ENCODE measurements at places on chromosomes 2 and 18. TPM values are rescaled to one million over a fixed set of nuclear protein-coding genes. Genes with fewer than 3 reads are reported as not detected.
A peak's percentile ranks its signal among the peaks of the same experiment; 100 is the strongest.

Gene MEIS1
- not detected for total RNA-seq

Gene ASB3
- 23.3 TPM for total RNA-seq

Gene SERPINB12
- not detected for total RNA-seq

Gene SH3BP4
- not detected for total RNA-seq

Gene FHOD3
- not detected for total RNA-seq

DNA sequence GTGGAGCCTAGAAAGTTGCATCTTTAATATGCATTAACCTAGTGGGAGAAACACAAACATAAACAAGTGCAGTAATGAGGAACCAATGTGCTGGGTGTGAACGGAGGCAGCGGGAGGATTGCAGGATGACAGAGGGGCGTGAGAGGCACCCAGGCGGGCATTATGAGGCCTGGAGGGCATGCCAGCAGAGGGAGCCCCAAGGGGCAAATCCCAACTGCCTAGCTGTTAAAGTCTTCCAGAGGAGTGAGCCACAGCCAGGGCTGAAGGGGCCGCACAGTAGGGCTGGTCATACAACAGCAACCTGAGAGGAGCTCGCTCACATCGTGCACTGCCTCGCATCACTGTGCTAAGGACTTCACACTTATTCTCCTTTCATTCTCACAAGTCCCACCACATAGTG, 13.3 kb upstream of the PRELID3A start:
- no peak overlapping the region for H3K27ac ChIP-seq
- H3K4me3 ChIP-seq = no peak overlapping the region
- no peak for DNase-seq
- no peaks in the 10 kb centered on the region for H3K4me1 ChIP-seq
- no peaks in the 10 kb centered on the region for H3K36me3 ChIP-seq

- H3K4me1 ChIP-seq = no peaks in the 10 kb centered on the region
- H3K27ac ChIP-seq = no peak overlapping the region
- no peaks in the 10 kb centered on the region for H3K27me3 ChIP-seq
- H3K4me3 ChIP-seq = no peak overlapping the region
- no peak for DNase-seq
- H3K36me3 ChIP-seq = no peaks in the 10 kb centered on the region
Observed at GRCh38 chr2:106709229-106709628, 176.7 kb downstream of the ST6GAL2 start.

DNA sequence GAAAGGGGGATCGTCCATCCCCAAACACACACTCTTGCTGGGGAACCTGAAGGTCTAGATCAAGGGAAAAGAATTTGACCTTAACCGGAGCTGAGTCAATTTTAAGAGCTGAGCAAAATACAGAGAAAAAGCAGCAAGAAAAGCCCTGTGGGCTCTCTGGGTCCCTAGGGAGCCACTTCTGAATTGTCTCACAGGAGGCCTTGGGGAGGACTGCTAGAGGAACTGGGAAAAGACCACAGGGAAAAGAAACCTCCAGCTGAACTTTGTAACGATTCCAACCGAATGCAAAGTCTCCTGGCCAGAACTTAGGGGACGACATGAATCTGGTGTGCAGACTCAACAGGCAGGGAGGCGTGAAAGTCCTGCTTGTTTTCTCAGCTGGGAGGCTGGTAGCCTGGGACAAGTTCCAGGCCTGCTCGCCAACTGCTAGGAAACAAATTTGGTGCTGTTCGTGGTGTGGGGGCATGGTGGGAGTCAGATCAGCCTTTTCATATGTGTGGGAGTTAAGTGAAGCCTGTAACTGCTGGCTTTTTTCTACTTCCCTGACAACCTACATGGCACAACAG, 644.6 kb upstream of the CNTNAP5 start:
- H3K4me3 ChIP-seq = no peak overlapping the region
- H3K4me1 ChIP-seq = no peaks in the 10 kb centered on the region
- H3K27ac ChIP-seq = no peak overlapping the region
- H3K27me3 ChIP-seq = no peaks in the 10 kb centered on the region

DNA sequence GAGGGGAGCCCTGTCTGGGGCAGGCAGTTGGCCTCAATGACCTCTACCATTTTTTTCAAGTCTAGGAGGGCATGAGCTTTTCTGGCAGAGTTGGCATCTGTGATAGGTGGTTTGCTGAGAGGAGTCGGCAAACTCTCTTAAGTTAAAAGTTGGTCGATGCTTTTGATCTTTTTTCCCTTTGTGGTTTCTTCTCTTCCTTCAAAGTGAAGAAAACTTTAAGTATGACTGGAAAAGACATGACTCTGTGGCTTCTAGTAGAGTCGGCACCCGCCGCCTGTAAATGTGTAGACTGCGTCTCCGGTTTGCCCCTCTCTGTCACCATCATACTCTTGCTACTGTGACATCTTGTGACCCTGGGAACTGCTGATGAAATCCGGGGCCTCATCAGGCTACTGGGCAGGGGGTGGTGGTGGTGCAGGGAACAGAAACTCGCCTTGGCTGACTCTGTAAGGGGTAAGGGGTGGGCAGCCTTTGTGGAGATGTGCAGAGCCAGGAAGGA, 21.1 kb downstream of the INPP5D start:
- H3K4me1 ChIP-seq = peaks cover 84% of the 10 kb centered on the region
- H3K36me3 ChIP-seq = peaks cover 79% of the 10 kb centered on the region
- no peaks in the 10 kb centered on the region for H3K27me3 ChIP-seq

DNA sequence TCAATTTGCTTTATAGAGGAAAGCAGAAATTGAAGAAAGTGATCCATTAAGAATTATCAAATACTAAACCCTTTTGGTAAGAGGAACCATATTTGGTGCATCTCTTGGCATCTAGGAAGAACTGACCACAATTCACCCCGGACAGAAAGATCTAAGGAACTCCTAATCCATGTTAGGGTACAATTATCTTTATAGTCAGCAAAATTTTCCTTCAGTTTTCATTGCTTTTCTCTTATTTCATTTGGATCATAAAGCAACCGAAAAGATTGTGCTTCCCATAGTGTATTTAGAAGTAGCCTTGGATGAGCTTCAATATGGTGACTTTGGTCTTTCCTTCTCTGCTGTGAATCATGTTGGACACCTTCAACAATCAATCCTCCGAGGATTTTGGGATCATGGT, 50.1 kb upstream of the IGFBP5 start:
- H3K36me3 ChIP-seq = no peaks in the 10 kb centered on the region
- H3K4me1 ChIP-seq = no peaks in the 10 kb centered on the region
- peaks cover 32% of the 10 kb centered on the region for H3K27me3 ChIP-seq
- H3K4me3 ChIP-seq = no peak overlapping the region
- no peak for DNase-seq

DNA sequence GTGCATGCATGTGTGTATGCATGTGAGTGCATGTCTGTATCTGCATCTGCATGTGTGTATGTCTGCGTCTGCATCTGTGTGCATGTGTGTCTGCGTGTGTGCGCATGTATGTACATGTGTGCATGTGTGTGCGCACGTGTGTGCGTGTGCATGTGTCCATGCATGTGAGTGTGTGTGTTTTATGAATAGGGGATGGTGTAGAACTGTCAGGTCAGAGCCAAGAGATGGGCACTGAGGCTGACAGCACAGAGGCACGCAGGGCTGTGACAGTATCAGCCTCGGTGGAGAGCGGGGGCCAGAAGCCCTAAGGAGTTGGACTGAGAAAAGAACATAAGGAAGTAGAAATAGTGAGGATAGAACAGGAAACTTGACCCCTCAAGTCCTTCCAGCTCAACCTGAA, 494.0 kb upstream of the MYT1L start:
- no peak overlapping the region for H3K4me3 ChIP-seq
- no peaks in the 10 kb centered on the region for H3K4me1 ChIP-seq
- no peak overlapping the region for H3K27ac ChIP-seq
- H3K27me3 ChIP-seq = peaks cover 3% of the 10 kb centered on the region
- no peaks in the 10 kb centered on the region for H3K36me3 ChIP-seq
- peak; percentile 2 for DNase-seq

GRCh38 chr2:229856413-229856812, 65.4 kb downstream of the TRIP12 start:
- H3K4me3 ChIP-seq = no peak overlapping the region
- H3K27ac ChIP-seq = no peak overlapping the region
- DNase-seq = no peak
- H3K27me3 ChIP-seq = no peaks in the 10 kb centered on the region
- peaks cover 53% of the 10 kb centered on the region for H3K36me3 ChIP-seq

DNA sequence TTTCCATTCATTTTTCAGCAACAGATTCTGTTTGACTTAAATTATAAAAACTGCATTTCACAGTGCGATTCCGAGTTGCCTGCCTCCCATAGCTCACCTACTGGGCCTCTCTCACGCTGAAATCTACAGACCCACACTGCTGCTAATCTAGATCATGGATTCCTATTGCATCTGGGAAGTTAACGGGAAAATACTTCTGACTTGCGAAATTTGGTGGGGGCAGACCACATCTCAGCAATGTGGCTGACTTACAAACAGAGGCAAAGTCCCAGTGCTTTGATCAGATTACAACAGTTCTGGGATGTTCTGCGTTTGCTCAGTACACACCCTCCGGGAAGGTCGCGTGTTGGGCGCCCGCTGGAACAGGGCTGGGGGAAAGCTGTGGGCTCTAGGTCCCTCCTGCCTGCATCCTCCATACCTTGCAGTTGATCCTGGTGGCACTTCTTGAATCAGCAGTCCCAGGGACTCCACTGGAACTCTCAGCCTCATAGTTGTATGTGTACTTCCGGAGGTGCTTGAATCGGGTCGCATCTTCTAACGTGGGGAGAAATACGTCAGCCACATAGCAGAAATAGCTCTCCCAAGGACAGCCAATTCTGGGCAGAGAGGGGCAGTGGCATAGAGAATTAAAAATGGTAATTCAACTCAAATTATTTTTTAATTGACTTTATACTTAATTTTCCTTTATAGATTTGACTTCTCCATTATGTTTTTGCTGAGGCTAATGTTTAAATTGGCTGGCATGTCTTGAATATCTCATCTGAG, 1.7 kb downstream of the APOB start:
- no peak for DNase-seq
- H3K27me3 ChIP-seq = peaks cover 17% of the 10 kb centered on the region
- H3K4me3 ChIP-seq = no peak overlapping the region
- no peak overlapping the region for H3K27ac ChIP-seq
- no peaks in the 10 kb centered on the region for H3K4me1 ChIP-seq

GRCh38 chr2:178112202-178113152, at the start of gene RBM45:
Gene RBM45 (plus strand): TSS chr2:178112437. CDS start chr2:178112547, 110 bp downstream.
- H3K27ac ChIP-seq = peak within 1 kb of the TSS; percentile 90
- H3K36me3 ChIP-seq = peaks cover 4% of the 10 kb centered on the region
- no peaks in the 10 kb centered on the region for H3K27me3 ChIP-seq
- peak; percentile 85 for DNase-seq

GRCh38 chr18:37584217-37584616, 18.6 kb upstream of the CELF4 start:
- DNase-seq = no peak
- H3K27ac ChIP-seq = no peak overlapping the region
- H3K27me3 ChIP-seq = no peaks in the 10 kb centered on the region
- H3K36me3 ChIP-seq = no peaks in the 10 kb centered on the region

All from activated CD4-positive, alpha-beta T cell treated with anti-CD3 and anti-CD28 coated beads, Interleukin-2, amount 10 ng/mL, durations not matched to agents 7 days and 5 days (primary cell).